ENCODE measurements at places on chromosomes 4 and X.

GRCh38 chr4:122612540-122612939 lies 8.3 kb downstream of the IL21 start:
- DNase-seq: no peak

GRCh38 chr4:55385201-55385649 lies 10.5 kb upstream of the TMEM165 start:
- no peak for DNase-seq

GRCh38 chr4:175716961-175717360 lies 95.1 kb downstream of the GPM6A start:
- DNase-seq: no peak

DNA sequence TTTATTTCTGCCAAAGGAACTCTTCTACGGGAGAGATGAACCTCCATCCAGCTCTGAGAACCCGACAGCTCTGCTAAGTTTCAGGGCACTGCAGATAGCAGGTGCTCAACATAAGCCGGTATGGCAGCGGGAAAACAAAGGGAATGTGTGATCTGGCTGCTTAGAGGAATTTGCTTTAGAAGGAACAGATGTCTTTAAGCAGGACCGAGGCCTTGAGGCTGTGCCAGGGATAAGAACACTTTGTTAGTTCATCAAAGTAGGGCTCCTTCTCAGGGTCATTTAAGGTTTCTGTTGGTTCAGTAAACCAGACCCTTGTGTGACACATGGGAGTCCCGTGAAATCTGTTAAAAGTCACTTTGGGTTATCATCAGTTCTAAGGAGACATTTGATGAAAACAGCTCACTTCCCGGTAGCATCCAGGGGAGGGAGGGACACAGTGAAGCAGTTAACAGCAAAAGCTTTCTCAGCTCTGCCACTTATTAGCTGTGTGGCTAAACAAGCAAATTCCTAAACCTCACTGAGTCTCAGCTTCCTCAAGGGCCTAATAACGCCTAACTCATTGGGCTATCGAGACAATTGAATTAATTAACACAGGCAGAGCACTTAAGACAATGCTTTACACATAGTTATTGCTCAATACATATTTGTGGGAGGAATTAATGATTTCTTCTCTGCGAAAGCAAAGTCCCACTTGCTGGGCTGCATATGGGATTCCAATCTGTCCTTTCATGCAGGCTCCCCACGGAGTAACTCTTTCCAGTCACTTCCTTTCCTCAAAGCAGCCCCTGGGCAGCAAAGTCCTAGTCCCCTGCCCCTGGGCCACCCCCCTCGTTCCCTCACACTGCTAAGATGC lies 2.9 kb upstream of the FTSJ1 start:
- DNase-seq: no peak

- no peak for DNase-seq
Observed at GRCh38 chr4:102217775-102218355, 127.4 kb downstream of the SLC39A8 start.
